ENCODE measurements at places on chromosomes 1 and 21.

DNA sequence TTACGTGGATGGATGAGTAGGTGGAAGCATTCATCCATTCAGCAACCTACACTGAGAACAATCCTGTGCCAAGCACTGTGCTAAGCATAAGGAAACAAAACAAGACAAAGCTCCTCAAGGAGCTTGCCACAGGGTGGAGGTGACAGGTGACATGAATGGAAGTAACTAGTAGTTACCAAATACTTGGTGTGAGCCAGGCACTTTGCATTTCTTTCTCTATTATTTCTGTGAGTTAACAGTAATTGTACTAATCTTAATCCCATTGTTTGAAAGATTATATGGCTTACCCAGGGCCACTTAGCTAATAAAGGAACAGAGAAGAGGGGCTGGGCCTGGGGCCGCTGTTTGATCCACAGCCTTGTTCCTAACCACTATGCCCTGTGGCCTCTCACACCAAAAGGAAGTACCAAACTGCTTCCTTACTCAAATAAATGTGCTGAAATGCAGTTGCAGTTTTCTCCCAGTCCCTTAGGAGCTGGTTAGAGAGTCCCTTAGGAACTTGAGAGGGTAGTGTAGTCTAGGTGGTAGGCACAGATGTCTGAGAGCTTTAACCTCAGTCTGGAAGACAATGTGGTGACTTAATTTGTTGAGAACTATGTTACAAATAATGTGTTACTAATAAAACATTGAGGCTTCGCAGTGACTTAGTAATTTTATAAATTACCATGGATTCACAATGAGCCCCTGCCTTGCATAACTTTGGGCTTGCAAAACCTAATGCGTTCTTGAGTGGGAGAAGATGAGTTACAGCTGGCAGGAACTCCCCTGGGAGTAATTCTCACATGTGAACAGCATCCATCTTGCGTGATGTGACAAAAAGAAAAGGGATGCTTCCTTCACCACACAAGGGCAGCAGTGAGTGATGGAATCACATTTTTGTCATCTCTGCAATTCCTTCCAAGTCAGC lies 69.8 kb downstream of the MPZL1 start:
- no peak for DNase-seq

GRCh38 chr1:81598623-81599022 lies 202.1 kb upstream of the ADGRL2 start:
- no peak for DNase-seq

DNA sequence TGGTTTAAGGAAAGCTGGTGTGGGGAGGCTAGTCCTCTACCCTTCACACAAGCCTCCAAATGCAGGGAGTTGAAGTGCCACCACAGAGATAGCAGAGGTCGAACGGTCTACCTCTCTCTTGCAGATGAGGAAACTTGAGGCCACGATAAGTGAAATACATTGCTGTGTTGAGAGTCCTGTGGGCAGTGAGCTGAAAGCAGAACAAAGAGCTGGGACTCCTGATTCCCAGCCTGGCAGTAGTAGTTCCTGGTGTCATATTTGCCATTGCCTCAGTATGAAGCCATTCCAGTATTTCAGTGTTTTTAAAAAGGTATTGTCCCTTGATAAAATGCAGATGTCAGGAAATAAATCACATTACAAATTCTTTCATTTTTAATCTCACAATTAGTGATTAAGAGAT lies 28.6 kb downstream of the AK4 start:
- DNase-seq = no peak

GRCh38 chr21:25425156-25425555 lies 182.1 kb downstream of the MRPL39 start:
- no peak for DNase-seq

DNA sequence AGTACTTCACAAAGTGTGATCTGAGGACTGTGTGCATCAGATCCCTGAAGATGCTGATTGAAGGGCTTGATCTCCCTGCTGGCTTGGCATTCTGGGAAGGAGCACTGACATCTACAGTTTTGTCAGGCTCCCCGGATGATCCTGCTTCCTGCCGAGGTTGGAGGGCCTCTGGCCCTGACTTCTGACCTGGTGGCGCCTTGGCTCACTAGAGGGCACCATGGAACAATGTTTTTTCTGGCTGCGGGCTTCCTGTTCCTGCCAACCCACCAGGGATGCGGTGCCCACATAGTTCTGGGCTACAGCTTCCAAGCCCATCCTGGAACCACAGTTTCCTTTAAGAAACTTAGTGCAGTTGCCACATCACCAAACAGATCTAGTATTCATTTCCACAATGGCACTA lies 38.8 kb upstream of the RASAL2 start:
- DNase-seq = no peak

DNA sequence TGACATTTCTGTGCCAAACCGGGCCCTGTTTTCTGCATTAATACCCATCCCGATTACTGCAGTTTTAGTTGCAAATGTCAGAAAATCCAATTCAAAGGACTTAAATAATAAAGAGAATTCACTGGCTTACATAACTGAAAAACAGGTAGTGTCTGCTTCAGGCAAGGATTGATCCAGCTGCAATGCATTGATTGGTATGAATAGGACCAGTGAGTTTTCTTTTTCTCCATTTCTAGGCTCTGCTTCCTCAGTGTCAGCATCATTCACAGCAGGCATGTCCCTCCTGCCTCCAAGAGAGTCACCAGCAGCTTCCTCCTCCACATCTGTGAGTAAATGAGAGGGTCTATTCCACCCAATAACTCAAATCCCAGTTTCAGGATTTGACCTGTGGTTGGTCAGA lies 33.7 kb upstream of the ACTL8 start:
- no peak for DNase-seq

DNA sequence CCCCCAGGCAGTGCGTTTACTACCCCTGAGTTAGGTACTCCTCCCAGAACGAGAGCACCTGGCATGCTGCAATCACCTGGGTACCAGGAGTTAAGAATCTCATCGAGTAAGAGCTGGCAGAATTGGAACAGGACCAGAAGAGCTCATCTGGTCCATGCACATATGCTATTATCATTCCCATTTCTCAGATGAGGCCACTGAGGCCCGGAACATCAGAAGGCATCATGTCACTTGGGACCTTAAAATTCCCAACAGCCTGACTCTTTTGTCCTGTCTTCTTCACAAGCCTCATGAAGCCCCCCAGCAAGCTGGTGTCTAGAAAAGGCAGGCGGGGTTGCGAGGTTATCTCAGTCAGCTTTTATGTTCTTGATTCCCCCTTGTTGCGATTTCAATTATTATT lies 13.9 kb upstream of the IFFO2 start:
- DNase-seq = no peak

- no peak for DNase-seq
These were observed 42.6 kb downstream of the TRAPPC10 start for GRCh38 chr21:44054710-44055109.

GRCh38 chr1:78254517-78254916 lies 208.8 kb downstream of the GIPC2 start:
- no peak for DNase-seq

DNA sequence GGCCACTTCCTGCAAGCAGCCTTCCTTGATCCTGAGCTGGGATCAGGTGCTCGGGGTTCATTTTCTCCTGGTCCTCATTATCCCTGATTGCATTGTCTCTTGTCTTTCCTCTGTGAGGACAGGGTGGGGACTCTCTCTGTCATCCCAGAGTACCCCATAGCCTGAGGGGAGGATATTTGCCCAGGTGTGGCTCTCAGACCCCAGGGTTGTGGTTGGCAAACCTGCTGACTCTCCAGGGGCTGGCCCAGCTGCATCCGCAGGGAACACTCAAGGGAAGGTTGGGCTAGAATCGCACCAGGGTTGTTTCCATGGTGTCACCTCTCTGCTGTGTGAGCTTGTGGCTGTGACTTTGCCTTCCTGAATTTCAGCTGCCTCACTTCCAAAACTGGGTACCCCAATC lies 276.8 kb upstream of the C1orf174 start:
- DNase-seq = no peak

DNA sequence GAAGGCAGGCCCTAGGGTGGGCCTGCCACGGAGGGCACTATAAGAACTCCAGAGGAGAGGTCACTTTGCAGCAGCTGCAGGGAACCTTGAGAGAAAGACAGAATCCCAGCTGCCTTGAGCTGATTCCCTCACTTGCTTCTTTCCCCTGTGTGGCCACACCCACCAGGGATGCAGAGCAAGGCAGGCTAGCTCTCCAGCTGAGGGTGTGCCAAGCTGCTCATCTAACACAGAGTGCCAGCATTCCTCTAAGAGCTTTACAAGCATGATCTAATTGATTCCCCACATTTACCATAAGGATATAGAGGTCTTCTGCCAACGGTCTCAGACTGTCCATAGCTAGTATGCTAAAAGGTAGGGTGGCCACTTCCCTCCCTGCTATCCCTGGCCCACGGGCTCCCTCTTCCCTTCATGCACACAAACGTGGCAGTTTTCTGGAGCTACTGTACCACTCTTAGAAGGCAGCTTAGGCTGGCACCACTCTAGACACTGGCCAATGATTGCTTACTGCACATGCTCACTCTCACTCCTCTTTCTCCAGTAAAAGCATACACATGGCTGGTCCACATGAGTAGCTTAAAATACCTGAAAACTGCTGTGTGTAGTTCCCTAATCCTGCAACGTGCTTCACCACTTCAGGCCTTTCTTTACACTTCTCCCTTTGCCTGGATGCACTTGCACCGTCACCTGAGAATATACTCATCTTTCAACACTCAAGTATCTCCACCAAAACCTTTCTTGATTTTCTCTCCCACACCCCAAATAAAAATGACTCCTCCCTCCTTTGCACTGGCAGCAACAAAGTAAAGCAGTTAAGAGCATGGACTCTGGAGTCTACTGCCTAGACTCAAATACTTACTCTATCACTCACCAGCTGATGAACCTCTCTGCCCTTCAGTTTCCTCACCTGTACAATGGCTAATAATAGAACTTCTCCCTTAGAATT lies 57.7 kb downstream of the DMAP1 start:
- DNase-seq = no peak

GRCh38 chr1:209823143-209824041 lies 4.4 kb upstream of the UTP25 start:
- DNase-seq = no peak

DNA sequence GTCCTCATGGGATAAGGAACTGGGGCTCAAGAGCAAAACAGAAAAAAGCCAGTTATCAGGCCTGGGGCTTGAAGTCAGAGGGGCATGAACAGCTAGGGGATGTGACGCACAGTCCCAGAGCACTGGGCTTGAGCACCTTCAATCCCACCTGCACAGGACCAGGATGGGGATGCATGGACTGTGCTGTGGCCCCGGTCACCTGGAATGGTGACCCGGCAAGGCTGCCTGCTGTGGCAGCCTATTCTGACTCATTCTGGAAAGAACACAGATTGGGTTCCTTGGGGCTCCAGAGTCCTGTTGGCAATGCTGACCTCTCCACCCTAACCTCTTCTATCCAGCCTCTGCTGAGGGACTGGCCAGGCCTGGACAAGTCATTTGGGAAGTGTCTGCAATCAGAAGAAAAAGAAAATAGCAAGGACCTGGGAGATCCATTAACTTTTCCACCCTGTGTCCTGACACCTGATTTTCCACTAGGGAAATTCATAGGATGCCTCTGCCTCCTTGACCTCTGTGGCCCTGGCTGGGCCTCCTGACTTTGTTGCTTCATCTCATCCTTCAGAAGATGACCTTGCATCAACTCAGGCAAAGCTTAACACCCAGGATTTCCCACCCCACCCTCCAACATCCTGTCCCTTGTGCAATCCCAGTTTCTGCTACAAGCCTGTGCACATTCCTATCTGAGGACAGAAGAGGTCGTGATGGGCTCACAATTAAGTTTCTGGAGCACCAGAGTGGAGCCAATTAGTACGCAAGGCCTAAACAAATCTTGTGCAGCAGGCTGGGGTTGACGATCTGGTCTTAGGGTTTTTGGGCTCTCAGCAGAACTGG lies 17.9 kb upstream of the FMOD start:
- DNase-seq = no peak

DNA sequence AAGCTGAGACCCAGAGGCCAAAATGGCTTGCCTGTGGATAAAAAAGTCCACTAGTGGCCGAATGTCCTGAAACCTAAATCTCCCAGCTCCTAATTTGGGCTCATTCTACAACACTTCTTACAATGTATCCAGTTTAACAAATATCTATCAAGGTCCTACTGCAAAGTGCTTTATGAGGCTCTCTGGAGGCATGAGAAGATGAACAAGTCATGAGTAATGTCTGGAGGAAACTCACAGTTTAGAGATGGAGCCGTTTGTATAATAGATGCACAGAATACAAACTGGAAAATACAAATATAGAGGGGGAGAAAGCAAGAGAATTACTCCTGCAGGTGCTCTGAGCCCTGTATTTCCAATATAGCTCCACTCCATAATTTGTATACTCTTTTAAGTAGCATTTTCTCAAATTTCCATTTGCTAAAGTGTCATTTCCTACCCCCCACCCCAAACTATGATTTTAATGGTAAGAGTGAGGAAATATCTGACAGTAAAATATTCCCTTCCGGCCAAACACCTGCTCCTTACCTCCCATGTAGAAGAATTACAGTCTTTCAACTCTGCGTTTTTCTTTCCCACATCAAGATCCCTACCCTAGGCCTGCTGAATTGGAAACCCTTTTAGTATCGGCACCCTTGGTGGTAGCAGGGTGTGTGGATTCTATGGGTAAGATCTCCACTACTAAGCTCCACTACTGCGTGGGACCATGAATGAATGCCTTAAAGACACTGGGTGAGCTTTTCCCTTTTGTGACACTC lies 3.3 kb upstream of the ADAMTS5 start:
- DNase-seq = no peak

DNA sequence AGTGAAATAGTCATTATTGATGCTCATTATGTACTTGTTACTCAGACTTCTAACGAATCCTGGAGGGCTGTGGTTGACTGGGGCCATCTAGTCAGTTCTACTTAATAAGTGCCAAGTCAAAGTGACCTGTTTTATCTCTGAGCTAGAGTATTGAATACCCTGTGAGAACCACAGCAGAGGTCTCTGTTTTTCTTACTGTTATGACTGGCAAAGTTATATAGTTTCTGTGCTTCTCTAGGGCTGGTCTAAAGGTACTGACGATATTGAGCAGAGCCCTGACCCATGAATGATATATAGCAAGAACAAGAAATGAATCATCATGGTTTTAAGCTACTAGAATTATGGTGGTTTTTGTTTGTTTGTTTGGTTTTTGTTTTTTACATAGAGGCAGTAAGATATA lies 555.8 kb downstream of the PLA2G4A start:
- DNase-seq = no peak

DNA sequence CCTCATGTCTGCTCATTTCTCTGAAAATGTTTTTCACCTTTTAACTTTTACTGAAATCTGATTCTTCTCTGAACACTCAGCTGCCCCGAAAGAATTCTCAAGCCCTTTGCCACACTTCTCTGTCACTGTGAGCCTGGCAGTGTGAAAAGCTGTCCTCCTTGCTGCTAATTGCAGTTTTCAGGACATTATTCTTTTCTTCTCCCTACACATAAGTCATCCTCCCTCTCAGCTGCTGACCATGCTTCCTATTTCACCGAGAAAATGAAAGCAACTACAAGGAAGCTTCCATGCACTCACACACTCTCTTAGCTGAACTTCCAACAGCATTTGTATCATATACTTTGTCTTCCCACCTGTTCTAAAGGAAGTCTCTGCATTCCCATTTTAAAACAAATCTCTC lies 15.8 kb downstream of the OLFM3 start:
- no peak for DNase-seq

GRCh38 chr1:155184835-155185782 lies 11.5 kb downstream of the TRIM46 start:
- DNase-seq = no peak

- no peak for DNase-seq
These were observed 15.2 kb upstream of the LMX1A start for GRCh38 chr1:165371588-165372225.

GRCh38 chr21:35216996-35217395 lies 167.9 kb upstream of the RUNX1 start:
- DNase-seq = no peak

- no peak for DNase-seq
These were observed 226.6 kb upstream of the KAZN start for GRCh38 chr1:14371771-14372497.

- no peak for DNase-seq
These were observed 4.9 kb upstream of the GBP1 start for GRCh38 chr1:89069951-89070350.

Measured in stimulated activated CD8-positive, alpha-beta memory T cell treated with anti-CD3 and anti-CD28 coated beads, Interleukin-12 subunit alpha, Interleukin-12 subunit beta, amount 100 ng/mL, for 4 hours (primary cell).